ENCODE measurements at places on chromosomes 5 and 9.

DNA sequence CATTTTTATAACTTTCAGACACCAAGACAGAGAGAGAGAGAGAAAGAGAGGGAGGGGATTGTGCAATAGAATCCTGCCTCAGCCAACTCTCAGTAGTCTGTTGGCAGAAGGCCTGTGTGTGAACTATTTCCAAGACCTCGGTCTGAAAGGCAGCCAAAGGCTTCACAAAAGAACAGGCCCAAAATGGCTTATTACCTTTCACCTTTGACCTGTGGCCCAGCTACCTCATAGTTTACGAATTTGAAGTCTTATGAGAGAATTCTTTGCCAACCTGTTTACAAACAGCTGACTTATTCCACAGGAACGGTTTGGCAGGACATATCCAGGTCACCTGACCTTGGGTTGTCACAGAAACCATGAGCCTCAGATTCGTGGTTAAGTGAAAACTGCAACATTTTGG lies 48.6 kb downstream of the NR2F1-AS1 start:
- DNase-seq = no peak

- no peak for DNase-seq
Measured at GRCh38 chr9:76634356-76635054, 129.7 kb upstream of the PCA3 start.

DNA sequence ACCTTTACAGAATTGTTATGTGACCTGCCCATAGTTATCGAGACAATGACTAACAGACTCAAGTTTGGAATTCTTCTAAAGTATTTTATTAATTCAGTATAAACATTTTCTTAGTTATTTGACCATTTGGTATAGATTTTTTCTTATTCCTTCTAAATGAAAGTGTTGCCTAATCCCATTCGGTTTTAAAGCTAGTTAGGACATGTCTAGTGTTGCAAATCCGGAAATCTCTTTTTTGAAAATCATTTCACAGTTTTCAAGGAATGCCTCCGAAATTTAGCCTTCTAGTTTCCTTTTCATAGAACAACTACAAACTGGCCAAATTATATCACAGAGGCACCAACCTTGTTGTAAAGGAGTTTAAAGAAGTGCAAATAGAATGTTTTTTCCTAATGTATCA lies 171.8 kb downstream of the XRCC4 start:
- DNase-seq = no peak

GRCh38 chr5:136769093-136769492 lies 403.7 kb upstream of the TRPC7 start:
- no peak for DNase-seq

GRCh38 chr5:147751156-147751830 lies 31.2 kb downstream of the JAKMIP2 start:
- no peak for DNase-seq

GRCh38 chr9:96071076-96071814 lies 195.8 kb downstream of the ERCC6L2 start:
- DNase-seq = no peak

GRCh38 chr9:82254646-82255367 lies 266.2 kb downstream of the SPATA31D1 start:
- DNase-seq = no peak

DNA sequence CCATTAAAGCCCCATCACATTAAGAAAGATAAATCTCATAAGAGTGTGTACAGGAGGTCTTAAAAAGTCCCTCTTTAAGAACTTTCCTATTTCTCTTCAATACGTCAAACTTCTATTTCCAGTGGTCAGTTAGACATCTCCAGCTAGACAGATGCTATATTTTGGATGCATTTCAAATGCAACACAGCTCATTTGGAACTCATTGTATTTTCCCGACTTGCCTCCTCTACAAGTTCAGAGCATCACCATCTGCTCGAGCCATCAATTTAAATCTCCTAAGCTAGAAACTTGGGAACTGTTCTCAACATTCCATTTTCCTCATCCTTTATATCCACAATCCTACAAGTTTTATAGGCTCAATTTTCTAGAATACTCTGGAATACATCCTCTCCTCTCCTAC lies 3.2 kb upstream of the UHRF2 start:
- no peak for DNase-seq

DNA sequence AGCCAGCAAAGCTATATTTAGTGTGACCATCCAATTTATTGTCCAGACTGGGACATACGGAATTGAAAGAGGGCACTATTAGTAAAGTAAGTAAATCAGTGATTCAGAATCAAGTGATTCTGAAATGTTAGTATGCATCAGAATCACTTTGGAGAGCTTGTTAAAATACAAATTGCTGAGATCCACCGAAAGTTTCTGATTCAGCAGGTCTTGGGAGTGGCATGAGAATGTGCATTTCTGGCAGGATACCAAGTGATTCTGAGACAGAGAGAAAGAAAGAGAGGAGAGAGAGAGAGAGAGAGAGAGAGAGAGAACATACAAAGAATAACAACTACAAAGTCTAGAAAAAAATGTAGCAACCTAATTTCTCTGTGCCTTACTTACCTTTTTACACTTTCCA lies 65.4 kb upstream of the ASTN2 start:
- no peak for DNase-seq

DNA sequence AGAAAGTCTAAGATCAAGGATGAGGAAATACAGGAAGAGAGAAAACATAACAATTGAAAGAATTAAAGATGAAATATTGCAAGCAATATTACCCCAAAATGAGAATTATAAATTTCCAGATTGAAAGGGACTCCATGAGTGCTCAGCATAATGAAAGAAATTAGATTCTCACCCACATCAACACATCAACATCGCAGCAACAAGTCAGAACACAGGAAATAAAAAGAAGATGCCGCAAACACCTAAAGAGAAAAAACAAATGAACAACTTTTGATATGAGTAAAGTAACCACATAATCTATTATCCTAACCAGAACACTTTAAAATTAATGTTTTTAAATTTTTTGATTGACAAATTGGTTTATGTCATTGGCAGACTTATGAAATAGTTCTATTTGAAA lies 318.3 kb upstream of the PTGER4 start:
- DNase-seq = no peak

GRCh38 chr9:117535434-117535833 lies 120.6 kb upstream of the ASTN2 start:
- no peak for DNase-seq

GRCh38 chr9:136173648-136174290 lies 31.2 kb downstream of the LHX3 start:
- DNase-seq = no peak

- no peak for DNase-seq
Measured at GRCh38 chr5:9373571-9373970, 172.3 kb downstream of the SEMA5A start.

- DNase-seq = no peak
Measured at GRCh38 chr5:163089926-163090325, 347.5 kb upstream of the CCNG1 start.

DNA sequence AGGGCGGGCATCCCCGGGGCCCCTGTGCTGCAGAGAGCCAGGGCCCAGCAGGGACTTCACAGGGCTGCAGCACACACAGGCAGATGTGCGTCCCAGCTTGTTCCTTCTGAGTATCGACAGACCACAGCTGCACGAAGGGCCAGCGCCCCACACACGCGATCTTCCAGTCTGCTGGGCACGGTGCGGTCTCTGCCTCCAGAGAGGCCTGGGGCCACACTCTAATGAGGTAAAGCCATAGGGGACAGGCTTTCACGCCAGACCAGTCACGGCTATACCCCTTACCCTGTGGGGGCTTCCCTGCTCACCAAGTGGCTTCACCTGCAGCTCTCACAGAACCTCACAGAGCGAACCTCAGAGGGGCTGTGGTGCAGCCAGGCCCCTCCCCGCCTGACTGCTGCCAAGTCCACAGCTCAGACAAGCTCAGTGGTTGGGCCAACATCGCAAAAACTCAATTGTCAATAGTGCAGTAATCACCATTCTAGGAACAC lies 82.2 kb downstream of the SHB start:
- DNase-seq = no peak

GRCh38 chr5:177354711-177355110 lies 3.0 kb upstream of the RGS14 start:
- no peak for DNase-seq

- DNase-seq = no peak
Measured at GRCh38 chr9:89515416-89515815, 17.5 kb upstream of the SEMA4D start.

- no peak for DNase-seq
Measured at GRCh38 chr9:34246453-34246852, 67.6 kb downstream of the UBAP1 start.

DNA sequence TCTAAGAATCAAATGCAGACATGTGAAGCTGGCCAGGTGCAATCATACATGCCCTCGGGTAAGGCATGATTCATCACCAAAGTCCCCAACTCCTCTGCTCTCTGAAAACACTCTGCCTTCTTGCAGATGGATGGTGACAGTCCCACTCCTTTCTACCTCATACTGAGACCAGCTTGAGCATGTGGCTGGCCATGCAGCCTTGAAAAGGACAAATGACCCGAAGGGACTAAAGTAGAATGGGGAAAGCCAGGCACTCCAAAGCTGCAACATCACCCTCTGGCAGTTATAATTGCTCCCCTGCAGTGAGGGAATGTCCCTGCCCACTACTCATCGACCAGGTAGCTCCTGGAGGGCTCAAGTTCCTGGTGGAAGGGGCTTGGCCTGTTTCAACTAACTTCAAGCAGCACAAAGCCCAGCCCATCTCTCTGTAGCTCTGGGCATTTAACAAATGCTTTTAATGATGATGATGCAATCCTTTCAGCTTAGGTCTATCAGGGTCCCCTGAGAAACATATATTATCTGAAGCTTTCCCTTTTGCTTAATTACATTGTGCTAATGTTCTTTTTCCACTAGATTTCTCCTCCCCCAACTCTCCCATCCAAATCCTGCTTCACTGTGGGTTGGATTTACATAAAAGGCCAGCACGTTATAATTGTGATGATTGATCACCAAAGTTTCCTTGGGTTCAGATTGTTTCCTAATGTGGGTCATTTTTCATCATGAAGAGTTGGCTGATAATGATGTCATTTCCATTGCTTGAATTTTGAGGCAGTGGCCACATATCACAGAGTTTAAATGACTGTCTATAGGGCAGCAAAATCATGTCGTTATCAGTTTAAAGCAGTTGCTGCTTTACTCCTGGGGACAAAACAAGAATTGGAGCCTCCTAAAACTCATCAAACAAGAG lies 436.5 kb upstream of the SLC30A5 start:
- no peak for DNase-seq

- no peak for DNase-seq
Measured at GRCh38 chr5:120088836-120089235, 375.3 kb upstream of the PRR16 start.

DNA sequence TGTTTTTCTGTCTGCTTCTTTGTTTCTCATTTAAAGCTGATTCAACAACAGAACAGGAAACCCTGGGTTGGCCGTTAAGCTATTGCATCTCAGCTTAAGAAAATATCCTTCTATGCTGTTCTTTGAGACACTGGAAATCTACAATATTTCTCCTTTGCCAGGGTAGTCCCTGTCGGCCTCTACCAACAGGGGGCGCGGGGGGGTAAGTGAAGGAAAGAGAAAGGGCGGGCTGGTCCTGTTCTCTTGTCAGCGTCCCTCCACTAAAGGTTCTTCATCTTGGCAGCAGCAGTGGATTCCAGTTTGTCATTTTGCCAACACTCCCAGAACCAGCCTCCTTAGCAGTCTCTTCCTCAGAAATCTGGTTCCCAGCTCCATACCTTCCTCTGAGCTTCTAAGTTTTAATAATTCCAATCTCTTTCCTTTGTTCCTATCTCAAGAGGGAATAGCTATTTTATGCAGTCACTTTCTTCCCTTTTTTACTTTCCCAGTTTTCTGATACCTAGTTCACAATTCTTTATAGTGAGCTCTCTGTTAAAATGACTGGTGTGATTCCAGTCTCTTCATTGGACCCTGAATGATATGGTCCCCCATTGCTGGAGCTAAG lies 222.3 kb downstream of the GLIS3 start:
- DNase-seq = peak; percentile 18

GRCh38 chr9:33318225-33318624 lies 27.9 kb downstream of the NFX1 start:
- DNase-seq = no peak

- DNase-seq = no peak
Measured at GRCh38 chr9:103281126-103281525, 286.0 kb downstream of the CYLC2 start.

DNA sequence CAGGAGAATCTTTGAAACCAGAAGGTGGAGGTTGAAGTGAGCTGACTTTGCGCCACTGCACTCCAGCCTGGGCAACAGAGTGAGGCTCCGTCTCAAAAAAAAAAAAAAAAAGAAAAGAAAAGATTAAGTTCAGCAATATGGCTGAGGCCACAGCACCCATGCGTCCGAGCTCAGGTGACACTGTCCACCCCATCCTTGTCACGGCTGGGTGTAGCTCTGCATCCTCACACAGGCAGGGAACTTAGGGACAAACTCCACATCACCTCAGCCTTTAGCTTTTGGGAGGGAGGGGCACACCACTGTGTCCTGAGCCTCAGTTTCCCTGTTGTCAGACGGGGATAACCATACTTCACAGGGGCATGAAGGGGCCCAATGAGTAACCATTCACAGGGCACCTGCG lies 15.5 kb downstream of the FGD3 start:
- no peak for DNase-seq

DNA sequence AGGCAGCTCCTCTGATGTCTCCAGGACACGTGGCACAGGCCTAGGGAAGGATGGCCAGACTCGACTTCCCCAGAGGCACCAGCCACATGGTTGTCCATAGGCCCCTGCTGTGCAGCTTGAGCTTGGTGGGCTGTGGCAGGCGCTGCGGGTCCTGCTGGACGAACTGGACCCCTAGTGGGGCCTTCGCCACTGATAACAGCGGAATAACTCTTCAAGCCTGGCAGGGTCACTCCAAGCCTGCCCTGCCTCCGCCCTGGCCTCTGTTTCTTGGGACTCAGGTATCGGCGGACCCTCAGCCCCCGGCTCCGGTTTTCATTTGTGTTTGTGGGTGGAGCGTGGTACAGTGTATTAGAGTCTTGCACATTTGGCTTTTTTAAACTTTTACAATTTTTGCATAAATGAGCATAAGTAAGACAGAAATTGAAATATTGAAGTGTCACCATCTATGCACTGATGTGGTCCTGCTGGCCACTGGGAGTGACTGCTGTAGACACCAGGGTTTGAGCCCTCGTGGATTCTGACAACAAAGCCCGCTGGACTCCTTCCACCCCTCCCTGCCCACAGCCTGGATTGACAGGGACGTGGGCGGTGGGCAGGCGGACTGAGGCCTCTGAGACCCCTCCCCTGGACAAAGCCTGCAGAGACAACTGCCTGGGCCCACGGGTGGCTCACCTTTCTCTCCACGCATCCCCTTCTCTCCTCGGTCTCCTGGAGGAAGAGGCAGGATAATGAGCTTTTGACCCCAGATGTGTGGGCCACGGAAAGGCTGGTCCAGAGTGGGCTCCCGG lies 3.8 kb downstream of the FCN1 start:
- DNase-seq = no peak

GRCh38 chr9:134519375-134520070 lies 122.1 kb upstream of the COL5A1 start:
- no peak for DNase-seq

GRCh38 chr5:127451096-127451495 lies 66.3 kb upstream of the PRRC1 start:
- no peak for DNase-seq
